ENCODE measurements at places on chromosomes 12 and 14.

- DNase-seq = no peak
- H3K27me3 ChIP-seq = no peaks in the 10 kb centered on the region
- no peaks in the 10 kb centered on the region for H3K36me3 ChIP-seq
- no peak overlapping the region for H3K27ac ChIP-seq
Observed at GRCh38 chr12:42828836-42829235, 239.3 kb upstream of the PRICKLE1 start.

- H3K36me3 ChIP-seq = no peaks in the 10 kb centered on the region
- H3K27me3 ChIP-seq = no peaks in the 10 kb centered on the region
- no peak overlapping the region for H3K27ac ChIP-seq
- H3K4me1 ChIP-seq = peaks cover 20% of the 10 kb centered on the region
- H3K4me3 ChIP-seq = no peak overlapping the region
Observed at GRCh38 chr14:32195636-32196035, 6.2 kb upstream of the RNU6-7 start.

- no peak overlapping the region for H3K27ac ChIP-seq
- DNase-seq = no peak
- H3K27me3 ChIP-seq = no peaks in the 10 kb centered on the region
- H3K36me3 ChIP-seq = no peaks in the 10 kb centered on the region
- peaks cover 3% of the 10 kb centered on the region for H3K4me1 ChIP-seq
Observed at GRCh38 chr14:52377940-52378339, 63.8 kb downstream of the PTGER2 start.

DNA sequence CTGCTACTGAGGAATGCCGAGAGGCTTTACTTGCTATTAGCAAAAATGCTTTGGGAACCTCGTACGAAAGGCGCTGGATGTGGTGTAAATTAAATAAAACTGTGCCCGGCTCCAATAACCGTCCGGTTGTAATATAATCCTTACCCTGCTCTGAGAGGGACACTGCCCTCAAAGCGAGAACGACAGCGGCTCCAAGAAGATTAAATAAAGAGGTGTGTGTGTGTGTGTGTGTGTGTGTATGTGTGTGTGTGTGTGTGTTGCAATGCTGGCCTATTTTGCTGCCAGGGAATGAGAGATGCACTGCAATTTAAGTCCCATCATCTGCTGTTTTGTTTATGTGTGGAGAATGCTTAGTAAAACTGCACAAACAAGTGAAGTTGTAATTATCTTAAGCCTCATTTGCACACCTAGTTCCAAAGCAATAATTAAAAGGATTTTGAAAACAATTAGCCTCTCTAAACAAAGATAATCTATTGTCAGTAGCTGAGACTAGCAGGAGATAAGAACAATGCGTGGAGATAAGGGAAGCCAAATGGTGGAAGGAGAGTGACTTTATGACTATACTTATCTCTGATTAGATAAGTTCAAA is 1.2 kb upstream of the SIX1 start:
- DNase-seq = no peak
- peaks cover 57% of the 10 kb centered on the region for H3K4me1 ChIP-seq
- no peak overlapping the region for H3K4me3 ChIP-seq
- H3K27me3 ChIP-seq = peaks cover 90% of the 10 kb centered on the region
- H3K36me3 ChIP-seq = no peaks in the 10 kb centered on the region

GRCh38 chr14:76098047-76098446 is 53.7 kb upstream of the GPATCH2L start:
- H3K27me3 ChIP-seq = peaks cover 4% of the 10 kb centered on the region
- no peaks in the 10 kb centered on the region for H3K36me3 ChIP-seq
- no peak for DNase-seq
- no peaks in the 10 kb centered on the region for H3K4me1 ChIP-seq

DNA sequence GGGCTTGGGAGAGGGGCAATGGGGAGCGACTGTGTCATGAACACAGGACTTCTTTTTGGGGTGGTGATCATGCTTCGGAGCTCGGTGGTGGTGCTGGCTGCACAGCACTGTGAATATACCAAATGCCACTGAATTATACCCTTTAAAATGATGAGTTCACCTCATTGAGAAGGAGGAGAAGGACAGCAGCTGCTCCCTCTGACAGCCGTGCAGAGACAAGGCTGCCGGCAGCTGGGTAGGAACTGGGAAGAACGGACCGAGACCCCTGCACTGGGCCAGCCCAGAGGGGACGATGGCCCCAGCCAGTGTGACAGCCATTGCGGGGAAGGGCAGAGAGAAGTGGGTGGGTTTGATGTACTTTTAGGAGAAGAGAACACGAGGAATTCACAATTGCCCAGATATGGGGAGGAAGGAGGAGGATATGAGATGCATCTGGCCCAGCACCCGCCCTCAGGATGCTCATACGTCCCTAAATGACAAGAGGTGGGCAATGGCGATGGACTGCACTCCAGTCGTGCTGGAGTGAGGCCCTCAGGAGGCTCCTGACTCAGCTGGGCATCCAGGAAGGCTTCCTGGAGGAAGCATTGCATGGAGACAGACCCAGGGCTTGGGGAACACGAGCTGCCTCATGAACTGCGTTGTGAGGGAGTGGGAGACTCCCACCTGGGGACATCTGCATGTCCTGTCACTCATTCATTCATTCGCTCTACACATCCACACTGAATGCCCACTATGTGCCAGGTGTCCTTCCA is 64.3 kb upstream of the C14orf180 start:
- H3K27me3 ChIP-seq = no peaks in the 10 kb centered on the region
- no peak overlapping the region for H3K4me3 ChIP-seq
- H3K4me1 ChIP-seq = no peaks in the 10 kb centered on the region
- no peak for DNase-seq
- no peaks in the 10 kb centered on the region for H3K36me3 ChIP-seq
- H3K27ac ChIP-seq = no peak overlapping the region

DNA sequence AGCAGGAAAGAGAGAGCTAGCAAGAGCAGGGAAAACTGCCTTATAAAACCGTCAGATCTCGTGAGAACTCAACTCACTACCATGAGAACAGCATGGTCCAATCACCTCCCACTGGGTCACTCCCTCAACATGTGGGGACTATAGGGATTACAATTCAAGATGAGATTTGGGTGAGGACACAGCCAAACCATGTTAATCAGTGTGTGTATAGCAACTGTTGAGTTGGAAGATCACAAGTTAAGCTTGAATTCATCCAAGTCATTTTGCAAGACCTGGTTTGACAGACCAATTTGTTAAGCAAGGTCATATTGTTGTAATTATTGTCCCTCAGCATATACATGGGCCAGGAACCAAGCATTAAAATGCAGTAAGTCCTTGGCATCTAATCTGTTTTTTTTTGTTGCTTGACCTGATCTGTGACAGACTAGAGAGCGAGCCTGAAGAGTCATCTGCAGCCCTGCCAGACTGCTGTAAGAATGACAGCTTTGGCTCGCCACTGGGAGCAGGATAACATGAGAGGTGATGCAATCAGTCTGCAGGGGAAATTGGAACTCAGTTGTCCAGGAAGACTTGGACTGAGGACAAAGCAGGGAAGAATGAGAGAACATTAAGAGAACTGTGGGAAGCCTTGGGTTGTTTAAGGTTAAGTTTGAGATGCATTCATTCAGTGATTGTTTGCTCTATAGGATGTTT is 297.6 kb upstream of the SEL1L start:
- no peak for DNase-seq
- H3K27me3 ChIP-seq = no peaks in the 10 kb centered on the region
- H3K4me3 ChIP-seq = no peak overlapping the region
- H3K4me1 ChIP-seq = no peaks in the 10 kb centered on the region

DNA sequence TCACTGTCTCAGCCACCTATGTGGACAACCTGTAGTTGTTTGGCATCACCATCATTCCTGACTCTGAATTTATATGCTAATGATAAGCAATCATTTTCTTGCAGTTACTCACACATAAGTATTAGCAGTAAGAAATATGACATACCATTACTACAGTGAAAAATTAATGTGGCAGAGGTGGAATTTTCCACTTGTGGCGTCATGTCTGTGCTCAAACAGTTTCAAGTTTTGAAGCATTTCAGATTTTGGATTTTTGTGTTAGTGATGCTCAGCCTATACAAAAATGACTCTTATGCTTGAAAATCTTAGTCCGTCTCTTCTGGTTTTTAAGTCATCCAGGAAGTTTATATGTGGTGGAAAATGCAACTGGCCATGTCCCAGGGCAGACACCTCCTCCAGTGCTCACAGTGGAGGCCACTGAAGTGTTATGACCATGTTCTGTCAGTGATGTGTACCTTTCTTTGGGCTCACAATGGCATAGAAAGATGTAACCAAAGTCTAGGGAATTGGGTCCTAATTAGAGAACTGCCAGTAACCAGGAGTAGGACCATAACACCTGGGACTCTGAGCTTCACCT is 220.6 kb downstream of the SYT1 start:
- H3K27ac ChIP-seq = no peak overlapping the region
- no peaks in the 10 kb centered on the region for H3K36me3 ChIP-seq
- H3K27me3 ChIP-seq = no peaks in the 10 kb centered on the region
- no peak for DNase-seq
- H3K4me1 ChIP-seq = no peaks in the 10 kb centered on the region
- no peak overlapping the region for H3K4me3 ChIP-seq

Data from activated naive CD4-positive, alpha-beta T cell treated with anti-CD3 and anti-CD28 coated beads for 36 hours (primary cell).